Dorsolateral prefrontal cortex (tissue), 122 donors: ENCODE measurements at places on chromosomes 2 and 18.

DNA sequence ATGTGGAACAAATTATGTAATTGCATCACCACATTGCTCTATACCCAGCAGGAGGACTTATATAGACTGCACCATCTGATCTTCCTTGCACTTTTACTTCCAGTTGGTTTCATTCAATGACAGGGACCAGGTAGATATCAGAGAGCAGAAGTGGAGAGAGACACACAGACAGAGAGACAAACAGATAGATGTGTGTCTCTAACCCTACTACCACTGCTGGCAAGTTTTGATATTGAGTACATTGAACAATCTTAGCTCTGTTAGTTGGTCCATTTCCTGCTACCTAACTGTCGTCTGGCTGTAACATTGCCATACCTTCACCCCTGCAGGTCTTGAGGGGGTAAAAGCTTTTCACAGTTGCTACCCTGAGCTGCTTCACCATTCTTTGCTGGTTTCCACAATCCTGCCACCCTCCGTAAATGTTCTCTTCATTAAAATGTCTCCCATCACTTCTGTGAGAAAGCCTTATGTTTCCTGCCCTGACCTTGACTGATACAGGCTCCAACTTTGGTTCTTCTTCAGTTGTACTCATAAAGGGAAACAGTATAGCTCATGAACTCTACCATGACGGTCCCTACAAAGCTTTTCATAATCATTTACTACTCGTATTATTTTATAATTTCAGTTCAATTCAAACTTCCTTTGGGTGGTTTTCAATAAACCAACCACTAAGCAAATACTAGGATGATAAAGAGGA is 62.3 kb upstream of the ITGA4 start:
- DNase-seq: no peak

DNA sequence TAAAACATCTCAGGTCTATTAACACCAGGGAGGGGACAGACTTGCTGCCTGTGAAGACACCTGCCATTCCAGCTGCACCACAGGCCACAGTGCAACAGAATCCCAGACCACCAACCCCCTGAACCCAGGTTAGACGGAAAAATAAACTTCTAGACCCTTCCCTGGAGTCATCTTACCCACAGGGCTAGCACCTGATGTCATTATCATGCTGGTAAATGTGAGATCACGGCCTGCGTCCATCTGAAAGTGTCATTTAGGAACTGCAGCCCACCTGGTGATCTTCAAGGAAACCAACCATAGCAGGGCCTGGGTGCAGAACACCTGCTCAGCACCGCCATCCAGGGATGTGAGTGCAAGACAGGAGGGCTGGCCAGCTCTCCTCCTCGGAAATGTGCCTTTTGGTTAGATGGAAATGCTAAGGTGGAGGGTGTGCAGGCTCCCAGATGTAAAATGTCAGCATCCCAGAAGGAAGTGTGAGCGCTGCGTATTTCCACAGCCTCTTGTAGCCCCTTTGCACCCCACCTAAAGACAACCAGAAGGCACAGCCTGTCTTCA is 80.8 kb downstream of the PTGR3 start:
- DNase-seq: no peak

GRCh38 chr2:67716895-67717396 is 319.8 kb downstream of the ETAA1 start:
- no peak for DNase-seq

- DNase-seq: no peak
Measured at GRCh38 chr2:233996461-233996860, 54.0 kb upstream of the SPP2 start.

- DNase-seq: no peak
Measured at GRCh38 chr2:69581774-69582581, 61.6 kb downstream of the AAK1 start.

- no peak for DNase-seq
Measured at GRCh38 chr2:54701029-54701428, 22.4 kb upstream of the EML6 start.

GRCh38 chr2:218607436-218608115 is at the start of gene PLCD4:
Gene PLCD4, plus strand, starts transcription at chr2:218607899. Its CDS starts 7,841 bp downstream, at chr2:218615740.
- no peak for DNase-seq

GRCh38 chr2:216888887-216889622 is 29.2 kb upstream of the TNP1 start:
- no peak for DNase-seq

GRCh38 chr2:144364944-144365738 is 154.8 kb downstream of the ZEB2 start:
- DNase-seq: no peak

GRCh38 chr2:5368263-5368662 is 323.9 kb upstream of the SOX11 start:
- DNase-seq: no peak

DNA sequence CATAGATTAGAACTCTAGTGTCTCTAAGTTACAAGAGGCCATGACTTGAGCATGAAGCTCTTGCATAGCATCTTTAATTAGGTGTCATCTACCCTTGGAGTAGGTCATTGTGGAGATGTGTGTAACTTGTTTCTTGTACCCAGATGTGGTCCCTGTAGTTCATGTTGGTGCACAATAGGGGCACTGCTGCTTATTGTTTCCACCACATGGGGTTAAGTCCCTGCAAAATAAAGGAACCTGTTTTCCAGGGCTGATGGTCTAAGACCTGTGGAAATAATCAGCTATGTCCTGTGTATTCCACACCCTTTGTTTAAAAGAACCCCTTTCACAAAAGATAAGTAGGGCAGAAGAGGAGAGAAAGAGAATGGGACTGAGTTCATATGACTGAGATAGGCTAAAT is 28.6 kb downstream of the ASXL3 start:
- DNase-seq: no peak

GRCh38 chr2:109164739-109165221 is 35.8 kb downstream of the SH3RF3 start:
- DNase-seq: no peak

DNA sequence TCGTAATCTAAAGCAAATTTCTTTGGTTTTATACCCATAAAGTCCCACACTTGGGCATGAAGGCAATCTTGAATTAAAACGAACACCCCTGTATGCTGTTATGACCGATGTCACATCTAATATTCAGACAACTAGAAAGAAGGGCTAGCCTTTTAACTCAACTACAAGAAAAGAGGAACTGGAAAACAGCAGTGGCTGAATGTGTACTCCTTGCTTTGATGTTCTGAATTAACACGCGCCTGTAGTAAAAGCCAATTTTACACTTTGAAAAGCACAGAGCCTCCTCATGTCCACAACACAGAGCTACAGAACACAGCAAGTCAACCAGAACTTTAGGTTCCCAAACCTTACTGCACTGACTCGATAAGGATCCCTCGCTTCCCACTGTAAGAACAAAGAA is 147.6 kb downstream of the HDAC4 start:
- DNase-seq: no peak

GRCh38 chr18:892316-892715 is 12.4 kb upstream of the ADCYAP1 start:
- no peak for DNase-seq

DNA sequence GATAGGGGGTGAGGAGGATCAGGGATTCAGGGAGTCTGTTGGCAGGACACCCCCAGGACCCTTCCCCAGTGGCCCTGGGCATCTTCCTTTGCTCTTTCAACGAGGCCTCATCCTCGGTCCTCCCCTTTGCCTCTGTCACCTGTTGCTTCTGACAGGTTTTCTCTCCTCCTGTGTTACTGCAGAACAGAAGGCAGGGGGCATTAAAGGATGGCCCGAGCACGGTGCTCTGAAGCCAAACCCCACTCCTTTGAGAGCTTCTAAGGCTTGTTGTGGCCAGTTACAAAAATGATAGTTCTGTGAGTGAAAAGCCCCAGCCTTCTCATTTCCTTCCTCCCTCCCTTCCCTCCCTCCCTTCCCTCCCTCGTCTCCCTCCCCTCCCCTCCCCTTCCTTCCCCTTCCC is 82.5 kb downstream of the THNSL2 start:
- DNase-seq: no peak

GRCh38 chr2:58710795-58711279 is 469.7 kb upstream of the FANCL start:
- no peak for DNase-seq

DNA sequence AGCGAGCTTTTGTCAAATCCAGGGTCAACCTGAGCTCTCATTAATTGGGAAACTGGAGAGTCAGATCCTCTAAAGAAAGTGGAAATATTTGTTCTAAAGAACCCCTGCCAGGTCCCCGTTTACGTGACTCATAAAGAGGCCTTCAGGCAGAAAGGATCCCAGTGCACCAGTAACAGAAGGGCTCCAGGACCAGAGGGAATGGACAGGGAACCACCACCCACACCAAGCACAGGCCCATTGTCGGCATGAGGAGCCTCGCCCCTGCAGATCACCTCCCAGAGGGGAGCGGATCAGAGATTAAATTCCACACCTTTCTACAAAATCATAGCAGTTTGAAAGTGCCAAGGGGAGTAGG is 16.4 kb upstream of the C1QL2 start:
- no peak for DNase-seq

DNA sequence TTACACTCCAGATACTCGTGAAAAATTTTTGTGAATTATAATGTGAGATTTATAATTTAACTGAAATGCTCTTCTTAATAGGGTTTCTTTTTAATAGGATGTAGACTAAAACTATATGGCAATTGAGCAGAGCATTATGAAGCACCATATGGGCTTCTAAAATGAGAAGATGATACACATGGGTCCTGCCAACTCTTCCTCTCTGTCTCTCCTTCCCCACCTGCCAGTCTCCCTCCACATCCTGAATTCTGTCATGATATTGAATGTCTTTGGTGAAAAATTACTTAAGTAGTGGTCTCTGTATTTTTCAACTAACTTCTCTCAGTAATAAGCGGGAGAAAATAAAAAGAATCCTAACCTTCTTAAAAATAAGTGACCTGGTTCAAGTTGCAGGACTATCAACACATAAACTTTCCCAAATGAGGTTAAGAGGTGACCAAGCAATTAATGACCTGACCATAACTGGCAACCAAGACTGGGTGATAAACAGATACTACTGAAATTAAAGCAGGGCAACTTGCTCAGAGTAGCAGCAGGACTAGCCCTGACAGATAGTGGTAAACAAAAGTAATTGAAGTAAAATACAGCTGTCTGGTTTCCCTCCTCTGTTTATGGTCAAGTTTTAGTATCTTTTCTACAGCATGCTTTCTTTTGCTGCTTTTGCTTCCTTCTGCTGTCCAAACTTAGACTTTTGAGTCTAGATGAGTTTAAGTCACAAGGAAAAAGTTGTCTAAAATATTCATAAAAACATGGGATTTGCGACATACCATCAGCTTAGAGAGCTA is 117.1 kb upstream of the PDE1A start:
- no peak for DNase-seq

DNA sequence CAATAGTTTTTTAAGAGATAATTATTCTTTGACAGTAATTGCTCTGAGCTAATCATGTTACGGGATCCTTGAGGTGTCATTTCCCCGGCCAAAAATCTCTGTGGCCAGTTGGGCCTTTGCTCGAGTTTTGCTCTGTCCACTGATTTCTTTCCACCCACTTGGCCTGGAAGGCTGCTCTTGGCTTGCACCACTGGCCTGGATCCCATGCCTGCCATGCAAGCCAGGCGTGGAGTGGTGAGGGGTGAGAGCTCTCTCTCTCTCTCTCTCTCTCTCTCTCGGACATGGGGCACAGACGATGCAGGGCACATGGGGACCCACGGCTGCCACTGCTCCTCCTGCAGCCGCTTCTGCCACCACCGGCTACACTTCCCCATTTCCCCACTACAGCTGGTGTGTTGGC is 853.0 kb upstream of the GCFC2 start:
- DNase-seq: no peak

DNA sequence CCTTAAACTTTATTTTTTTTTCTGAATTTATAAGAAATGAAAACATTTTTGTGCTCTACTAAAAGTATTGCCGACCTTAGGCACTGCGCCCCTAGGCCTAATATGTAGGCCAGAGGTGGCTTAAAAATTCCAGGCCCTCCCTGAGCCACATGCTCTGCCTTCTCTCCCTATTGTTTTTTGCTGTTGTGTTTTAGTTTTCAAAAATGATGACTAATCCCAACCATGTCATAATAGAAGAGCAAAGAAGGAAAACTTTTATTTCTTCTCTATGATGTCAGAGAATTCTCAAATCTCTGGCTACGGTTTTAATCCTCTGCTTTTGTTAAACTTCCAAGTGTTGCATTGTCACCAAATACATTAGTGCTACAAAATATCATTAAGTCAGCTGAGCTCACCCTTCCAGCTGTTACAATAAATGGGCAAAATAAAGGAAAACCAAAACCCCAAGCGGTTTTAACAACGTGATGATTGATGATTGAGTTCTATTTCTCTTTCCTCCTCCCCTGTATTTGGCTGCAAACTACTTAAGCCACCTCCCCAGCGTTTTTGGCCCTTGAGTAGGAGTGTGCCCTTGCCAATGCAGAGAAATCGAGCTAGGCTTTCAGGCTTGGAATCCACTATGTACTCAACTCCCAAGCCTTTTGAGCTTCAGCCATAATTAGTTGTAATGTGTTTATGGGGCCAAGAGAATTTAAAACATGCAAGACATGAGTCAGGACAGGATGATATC is 163.5 kb upstream of the POU3F3 start:
- no peak for DNase-seq

DNA sequence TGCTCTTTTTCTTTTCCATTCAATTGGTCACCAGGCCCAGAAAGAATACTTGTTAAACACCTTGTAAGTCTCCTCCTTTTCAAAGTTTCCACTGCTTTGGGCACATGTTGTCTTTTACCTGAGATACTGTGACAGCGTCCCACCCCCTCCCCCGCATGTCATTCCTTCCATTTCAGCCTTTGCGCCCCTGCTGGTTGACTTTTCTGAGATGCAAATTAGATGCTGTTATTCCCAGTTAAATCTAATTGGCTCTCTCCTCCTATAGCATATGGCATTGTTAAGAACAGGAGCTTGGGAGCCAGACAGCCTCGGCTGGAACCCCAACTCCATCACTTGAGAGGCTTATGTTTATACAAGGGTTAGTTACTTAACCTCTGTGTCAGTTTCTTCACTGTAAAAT is 80.3 kb upstream of the GAREM1 start:
- no peak for DNase-seq

DNA sequence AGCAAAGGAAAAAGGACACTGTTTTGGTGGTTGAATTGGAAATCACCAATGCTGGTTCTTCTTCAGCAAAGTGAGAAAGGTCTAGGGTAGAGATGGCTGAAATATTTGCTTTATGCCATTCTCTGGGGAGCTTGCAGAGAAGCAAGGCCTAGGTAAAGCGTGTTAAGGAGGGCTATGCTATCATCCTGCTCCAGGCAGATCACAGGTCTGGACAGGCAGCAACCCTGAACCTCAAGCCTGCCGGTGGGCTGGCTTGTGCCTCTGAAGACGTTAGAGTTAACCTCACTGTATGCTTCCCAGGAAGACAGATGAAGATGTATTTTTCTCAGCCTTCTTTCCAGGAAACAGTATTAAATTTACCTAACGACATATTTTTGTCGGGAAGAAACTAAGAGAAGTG is 138.5 kb upstream of the LYPD6 start:
- DNase-seq: no peak

DNA sequence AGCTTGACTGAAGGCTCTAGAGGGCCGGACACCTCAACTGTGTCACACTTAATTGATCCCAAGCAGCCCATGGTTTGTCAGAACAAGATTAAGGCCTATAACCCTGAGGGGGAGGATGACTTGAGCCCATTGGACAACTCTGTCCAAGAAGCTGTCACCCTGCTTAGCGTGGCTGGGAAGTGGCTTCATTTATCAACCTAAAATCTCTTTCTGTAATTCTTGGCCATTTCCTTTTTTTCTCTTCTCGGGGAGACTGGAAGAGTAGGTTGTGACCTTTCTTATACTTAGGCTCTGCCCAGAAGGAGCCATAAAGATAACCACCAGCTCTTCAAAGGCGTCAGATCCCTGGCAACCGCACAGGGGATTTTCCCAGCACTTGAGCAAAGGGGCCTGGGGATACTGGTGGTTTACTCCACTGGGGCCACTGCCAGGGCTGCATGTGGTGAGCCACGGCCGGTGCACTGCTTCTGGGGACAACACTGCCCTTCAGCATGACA is 265.5 kb downstream of the CYRIA start:
- no peak for DNase-seq

GRCh38 chr18:57970356-57971095 is 73.5 kb upstream of the NEDD4L start:
- DNase-seq: no peak
